Activated CD8-positive, alpha-beta memory T cell treated with anti-CD3 and anti-CD28 coated beads for 1 hour (primary cell): ENCODE measurements at places on chromosomes 3 and 15.

- DNase-seq: no peak
Observed at GRCh38 chr3:64105816-64106215, 82.5 kb upstream of the PSMD6 start.

DNA sequence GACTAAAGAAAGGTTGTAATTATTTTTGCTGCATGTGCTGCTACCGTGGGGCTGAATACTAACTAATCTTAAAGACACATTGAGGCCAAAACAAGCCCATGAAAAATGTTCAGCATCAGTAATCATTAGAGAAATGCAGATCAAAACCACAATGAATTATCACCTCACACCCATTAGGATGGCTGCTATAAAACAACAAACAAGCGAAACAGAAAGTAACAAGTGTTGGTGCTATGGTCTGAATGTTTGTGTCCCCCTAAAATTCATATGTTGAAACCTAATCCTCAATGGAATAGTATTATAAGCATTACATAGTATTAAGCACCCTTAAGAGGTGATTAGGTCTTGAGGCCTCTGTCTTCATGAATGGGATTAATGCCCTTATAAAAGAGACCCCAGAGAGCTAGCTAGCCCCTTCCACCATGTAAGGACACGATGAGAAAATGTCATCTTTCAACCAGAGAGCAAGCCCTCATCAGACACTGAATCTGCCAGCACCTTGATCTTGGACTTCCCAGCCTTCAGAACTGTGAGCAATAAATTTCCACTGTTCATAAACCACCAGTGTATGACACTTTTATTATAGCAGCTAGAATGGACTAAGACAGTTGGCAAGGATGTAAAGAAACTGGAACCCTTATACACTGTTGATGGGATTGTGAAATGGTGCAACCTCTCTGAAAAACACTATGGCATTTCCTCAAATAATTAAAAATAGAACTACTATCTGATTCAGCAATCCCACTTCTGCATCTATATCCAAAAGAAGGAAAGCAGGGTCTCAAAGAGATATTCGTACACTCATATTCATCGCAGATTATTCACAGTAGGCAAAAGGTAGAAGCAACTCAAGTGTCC is 76.1 kb downstream of the REC114 start:
- no peak for DNase-seq

GRCh38 chr3:116341899-116342298 is 103.4 kb downstream of the LSAMP start:
- no peak for DNase-seq

- DNase-seq: no peak
Observed at GRCh38 chr15:40314723-40315276, 7.1 kb upstream of the PLCB2 start.

GRCh38 chr3:49519916-49520385 is 34.3 kb upstream of the BSN start:
- no peak for DNase-seq

DNA sequence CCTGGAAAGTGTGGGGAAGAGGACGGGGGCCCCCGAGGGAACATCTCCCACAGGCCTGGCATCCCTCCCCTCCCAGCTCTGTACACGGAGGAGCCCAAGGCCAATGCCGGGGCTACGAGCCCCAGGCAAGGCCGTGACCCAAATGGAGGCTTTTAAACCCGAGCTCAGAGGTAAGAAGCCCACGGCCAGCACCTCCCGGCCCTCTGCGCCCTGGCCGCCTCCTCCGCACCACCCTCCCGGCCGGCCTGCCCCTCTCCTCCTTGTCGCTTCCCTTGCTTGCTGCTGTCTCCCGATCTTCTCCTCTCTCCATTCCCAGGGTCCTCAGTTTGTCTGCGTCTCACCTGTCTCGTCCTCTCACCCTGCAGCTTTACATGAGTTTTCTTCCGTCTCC is 1.3 kb downstream of the MUC4 start:
- DNase-seq: no peak

- no peak for DNase-seq
Observed at GRCh38 chr3:139522421-139522820, 17.1 kb downstream of the RBP1 start.

- DNase-seq: no peak
Observed at GRCh38 chr3:29513236-29513635, 232.4 kb downstream of the RBMS3 start.

DNA sequence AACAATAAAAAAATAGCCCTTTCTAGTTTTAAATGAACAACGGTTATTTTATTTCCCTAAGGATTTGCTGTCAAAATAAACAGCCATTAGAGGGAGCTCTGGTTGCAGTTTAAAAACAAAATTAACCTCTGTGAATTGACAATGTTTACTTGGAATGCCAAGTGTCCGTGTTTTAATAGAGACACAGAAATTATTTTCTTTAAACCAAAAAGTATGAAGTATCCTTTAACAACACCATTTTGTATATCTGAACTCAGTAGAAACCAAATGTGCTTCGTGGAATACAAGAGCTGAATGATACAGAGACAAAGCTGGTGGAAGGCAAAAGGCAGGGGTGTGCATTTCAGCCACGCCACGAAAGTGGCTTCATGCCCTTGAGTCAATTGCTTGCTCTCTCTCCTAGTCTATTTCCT is 74.4 kb downstream of the MOBP start:
- no peak for DNase-seq

DNA sequence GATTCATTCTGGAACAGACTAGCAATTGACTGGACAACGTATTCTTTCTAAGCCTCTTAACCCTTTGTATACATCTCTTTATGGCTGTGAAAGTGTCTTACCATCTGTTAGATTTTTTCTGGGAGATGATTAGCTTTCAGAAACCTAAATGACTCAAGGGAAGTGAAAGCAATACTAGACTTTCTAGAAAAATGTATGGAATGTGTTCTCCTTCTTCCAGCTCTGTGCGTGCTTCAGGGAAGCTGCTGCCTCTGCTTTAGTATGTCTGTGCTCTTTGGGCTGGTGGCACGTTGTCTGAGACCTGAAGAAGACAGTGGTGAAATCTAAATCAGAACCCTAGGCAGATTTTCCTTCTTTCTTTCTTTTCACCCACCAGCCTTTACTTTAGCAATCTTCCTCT is 89.5 kb downstream of the ITPR1 start:
- no peak for DNase-seq

- no peak for DNase-seq
Observed at GRCh38 chr15:31843426-31844055, 186.8 kb upstream of the CHRNA7 start.

GRCh38 chr3:181358562-181358961 is 353.2 kb upstream of the SOX2 start:
- no peak for DNase-seq

- no peak for DNase-seq
Observed at GRCh38 chr3:183695569-183696364, 1.8 kb upstream of the YEATS2 start.

- DNase-seq: no peak
Observed at GRCh38 chr3:153624310-153625030, 462.4 kb downstream of the RAP2B start.

DNA sequence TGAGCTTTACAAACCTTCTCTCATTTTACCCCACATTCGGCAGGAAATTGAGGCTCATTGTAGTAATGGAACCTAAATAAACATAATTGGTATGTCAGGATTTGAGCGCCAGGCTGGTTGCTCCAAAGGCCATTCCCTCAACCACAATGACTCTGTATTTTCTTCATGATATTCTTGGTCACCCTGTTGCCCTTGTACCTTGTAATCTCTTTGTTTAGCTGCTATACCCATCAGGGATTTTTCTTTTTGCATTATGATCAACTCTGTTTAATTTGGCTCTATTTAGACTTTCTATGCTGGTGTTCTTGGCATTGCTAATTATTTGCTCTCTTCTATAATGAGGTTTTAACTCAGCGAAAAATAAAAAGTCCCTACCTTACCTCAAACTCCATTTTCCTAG is 29.8 kb downstream of the DUOX2 start:
- DNase-seq: no peak

- DNase-seq: no peak
Observed at GRCh38 chr15:78147566-78147965, 1.6 kb upstream of the IDH3A start.

DNA sequence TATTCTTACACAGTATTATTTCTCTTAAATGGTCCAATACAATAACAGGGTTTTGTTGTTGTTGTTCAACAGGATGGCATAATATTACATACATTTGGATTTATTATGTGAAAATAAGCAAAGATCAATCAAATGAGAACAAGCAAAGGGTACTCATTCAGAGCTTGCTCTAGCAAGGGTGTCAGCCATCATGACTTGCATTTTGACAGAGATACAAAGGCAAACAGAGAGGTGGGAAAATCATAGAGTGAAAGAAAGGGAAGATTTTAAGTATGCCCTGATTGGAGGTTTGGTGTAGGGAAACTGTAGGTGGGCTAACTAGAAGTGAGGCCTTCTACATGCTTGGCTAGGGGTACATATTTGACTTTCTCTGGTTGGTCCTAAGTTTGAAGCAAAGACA is 109.1 kb upstream of the BCHE start:
- no peak for DNase-seq

DNA sequence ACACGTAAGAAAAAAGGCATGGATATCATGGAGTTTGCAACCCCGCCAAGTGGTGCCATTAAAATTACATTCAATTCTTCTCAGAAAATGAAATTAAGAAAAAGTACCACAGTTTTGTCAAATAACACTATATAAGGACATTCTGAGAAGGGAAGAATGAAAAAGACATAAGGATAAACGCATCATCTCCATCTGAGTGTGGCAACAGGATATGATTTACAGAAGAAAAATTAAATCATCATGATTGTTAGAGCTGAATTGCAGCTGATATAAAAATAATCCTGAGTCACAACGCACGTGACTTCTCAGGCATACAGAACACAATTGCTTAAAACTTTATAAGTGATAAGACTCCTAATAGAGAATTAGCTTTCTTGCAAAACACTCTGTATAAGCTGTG is 133.8 kb downstream of the GREM1 start:
- DNase-seq: no peak

- DNase-seq: no peak
Observed at GRCh38 chr3:172065527-172065926, 26.1 kb downstream of the FNDC3B start.

- DNase-seq: no peak
Observed at GRCh38 chr15:41333026-41333562, 413 bp downstream of the NUSAP1 start.

DNA sequence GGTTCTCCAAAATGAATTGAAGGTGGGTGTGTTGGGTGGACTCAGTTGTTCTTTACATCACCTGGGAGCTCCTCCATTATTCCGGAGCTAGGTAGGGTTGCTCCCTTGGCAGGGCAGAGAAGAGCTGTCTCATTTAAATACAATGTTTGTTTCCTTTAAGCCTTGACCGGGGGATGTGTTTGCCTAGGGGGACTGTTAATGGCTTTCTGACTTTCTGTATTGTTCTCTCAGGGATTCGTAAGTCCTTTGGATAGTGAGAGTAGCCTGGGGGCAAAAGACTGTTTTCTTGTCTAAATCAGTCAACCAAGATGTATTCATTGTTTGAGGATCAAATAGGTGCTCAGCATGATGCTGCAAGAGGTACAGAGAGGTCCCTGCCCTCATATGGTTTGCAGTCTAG is 71.1 kb downstream of the CDAN1 start:
- DNase-seq: no peak

DNA sequence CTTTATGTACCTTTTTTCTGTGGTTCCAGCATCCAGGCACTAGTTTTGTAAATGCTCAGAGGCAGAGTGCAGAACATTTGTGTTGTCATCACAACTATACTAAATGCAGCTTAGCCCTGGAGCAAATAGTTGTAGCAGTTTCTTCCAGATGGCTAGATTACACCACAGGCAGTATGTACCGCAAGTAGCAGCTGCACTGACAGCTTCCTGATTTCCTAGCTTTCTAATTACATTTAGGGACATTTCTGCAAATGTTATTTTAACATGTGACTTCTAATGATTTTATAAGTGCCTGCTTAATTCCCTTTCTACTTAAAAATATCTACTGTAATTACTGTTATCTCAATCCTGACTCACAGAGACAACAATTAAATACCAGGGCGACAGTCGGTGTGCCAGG is 106.5 kb downstream of the NR2E3 start:
- no peak for DNase-seq
